ENCODE measurements at places on chromosomes 4 and X.
A peak's percentile ranks its signal among the peaks of the same experiment; 100 is the strongest.

DNA sequence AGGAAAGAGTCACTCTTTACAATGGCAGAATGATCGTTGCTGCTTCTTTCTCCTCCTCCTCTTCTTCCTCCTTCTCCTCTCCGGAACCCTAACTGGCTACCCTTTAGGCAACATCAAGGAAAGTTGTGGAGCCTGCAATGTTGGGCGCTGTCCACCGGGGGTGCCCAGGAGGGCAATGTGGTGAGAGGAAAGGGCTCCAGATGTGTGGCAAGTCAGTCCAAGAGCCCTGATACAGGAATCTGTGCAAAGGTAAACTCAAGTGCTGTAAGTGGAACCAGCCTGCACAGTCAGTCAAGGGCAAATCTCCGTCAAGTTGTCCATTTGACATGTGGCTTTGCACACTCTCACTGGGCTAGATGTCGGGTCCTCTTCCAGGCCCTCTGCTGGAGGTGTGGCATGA, 2.8 kb downstream of the RTL5 start:
- no peak for DNase-seq

- DNase-seq = no peak
Observed at GRCh38 chrX:72347366-72347765, 41.7 kb upstream of the CITED1 start.

GRCh38 chrX:76183289-76184049, 10.6 kb downstream of the PBDC1 start:
- peak; percentile 63 for DNase-seq

GRCh38 chrX:20267931-20268701, 1.4 kb upstream of the RPS6KA3 start:
- no peak for DNase-seq

DNA sequence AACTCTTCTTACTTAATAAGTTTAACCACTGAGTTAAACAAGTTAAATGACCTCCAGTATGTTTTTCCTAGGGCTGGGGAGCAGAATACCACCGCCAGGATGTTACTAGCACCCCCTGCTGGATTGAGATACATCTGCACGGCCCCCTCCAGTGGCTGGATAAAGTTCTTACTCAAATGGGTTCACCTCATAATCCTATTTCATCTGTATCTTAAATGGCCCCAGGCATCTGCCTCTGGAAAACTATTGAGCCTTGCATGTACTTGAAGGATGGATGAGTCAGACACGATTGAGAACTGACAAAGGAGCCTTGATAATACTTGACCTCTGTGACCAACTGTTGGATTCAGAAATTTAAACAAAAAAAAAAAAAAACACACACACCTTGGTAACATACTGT, 61.5 kb upstream of the MMAA start:
- DNase-seq = peak; percentile 75

GRCh38 chrX:103151799-103152198, 58.9 kb upstream of the NXF3 start:
- peak; percentile 61 for DNase-seq

- no peak for DNase-seq
Observed at GRCh38 chr4:150970685-150971151, 44.4 kb downstream of the LRBA start.

DNA sequence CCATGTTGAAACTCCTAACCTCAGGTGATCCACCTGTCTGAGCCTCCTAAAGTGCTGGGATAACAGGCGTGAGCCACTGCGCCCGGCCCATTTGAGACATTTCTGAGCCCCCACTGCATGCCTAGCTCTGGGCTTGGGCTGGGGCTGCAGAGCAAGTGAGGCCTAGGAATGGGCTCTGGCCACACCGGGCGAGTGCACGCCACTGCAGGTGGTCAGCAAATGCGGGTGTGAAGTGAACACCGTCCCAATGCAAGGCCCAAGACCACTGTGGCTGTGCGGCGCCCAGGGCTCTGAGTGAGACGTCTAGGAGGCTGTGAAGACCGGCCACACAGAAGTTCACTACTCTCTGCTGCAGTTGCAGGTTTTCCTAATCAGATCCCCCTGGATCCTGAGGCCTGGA, 9.5 kb downstream of the SH3TC1 start:
- DNase-seq = no peak

GRCh38 chrX:47807548-47807947, 29.2 kb upstream of the ZNF81 start:
- DNase-seq = no peak

GRCh38 chr4:107619066-107619465, 101.0 kb downstream of the PAPSS1 start:
- peak; percentile 11 for DNase-seq

- DNase-seq = no peak
Observed at GRCh38 chrX:106952988-106953387, 32.8 kb downstream of the CLDN2 start.

DNA sequence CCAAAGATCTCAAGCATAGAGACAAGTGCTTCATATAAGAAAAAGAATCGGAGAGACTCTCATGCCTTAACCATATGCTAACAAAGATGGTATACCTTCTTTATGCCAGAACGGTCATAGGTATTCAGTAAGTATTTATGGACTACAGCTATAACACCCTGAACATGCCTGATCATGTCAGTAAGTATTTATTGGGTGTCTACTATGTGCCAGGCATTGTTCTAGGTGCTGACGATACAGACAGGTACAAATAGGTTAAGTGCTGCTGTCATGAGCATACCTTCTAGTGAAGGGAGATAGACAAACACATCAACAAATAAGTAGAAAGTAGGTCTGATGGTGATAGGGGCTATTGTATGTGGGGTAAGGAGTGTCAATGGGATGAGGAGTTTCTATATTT, 9.5 kb upstream of the MID1 start:
- peak; percentile 50 for DNase-seq

DNA sequence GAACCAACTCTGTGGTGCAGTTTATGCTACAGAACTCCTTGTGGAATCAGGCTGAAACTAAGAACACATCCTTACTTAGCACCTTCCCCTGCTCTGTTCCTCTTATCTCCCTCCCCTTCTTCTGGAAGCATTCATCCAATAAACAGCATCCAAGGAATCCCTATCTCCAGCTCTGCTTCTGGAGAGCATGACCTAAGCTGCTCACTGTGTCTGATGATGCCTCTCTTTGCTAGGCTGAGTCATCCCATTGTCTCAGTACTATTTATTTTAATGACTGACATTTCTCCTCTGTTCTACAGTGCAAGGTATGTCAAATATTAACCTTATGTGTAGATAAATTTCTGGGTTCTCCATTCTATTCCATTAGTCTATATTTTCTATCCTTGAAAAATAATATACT, 71.2 kb downstream of the BEND2 start:
- no peak for DNase-seq

DNA sequence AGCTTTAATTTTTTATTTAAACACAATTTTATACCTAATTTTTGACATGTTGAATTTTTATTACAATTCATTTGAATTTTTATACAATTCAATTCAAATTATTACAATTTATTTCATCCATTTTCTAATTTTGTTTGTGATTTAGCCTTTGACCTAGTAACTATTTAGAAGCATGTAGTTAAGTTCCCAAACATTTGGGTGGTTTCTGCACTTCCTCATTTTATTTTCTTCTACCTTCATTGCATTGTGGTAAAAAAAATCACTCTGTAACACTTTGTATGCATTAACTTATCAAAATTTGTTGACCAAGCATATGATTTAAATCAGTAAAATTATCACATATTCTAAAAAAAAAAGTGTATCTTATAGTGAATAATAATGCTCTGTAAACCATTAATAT, 928.9 kb downstream of the ARAP2 start:
- DNase-seq = no peak

- DNase-seq = no peak
Observed at GRCh38 chr4:21192367-21192766, 492.1 kb downstream of the PACRGL start.

GRCh38 chr4:95472534-95472933, 76.2 kb downstream of the UNC5C start:
- DNase-seq = no peak

GRCh38 chr4:51960486-51960885, 59.7 kb downstream of the LRRC66 start:
- peak; percentile 53 for DNase-seq

DNA sequence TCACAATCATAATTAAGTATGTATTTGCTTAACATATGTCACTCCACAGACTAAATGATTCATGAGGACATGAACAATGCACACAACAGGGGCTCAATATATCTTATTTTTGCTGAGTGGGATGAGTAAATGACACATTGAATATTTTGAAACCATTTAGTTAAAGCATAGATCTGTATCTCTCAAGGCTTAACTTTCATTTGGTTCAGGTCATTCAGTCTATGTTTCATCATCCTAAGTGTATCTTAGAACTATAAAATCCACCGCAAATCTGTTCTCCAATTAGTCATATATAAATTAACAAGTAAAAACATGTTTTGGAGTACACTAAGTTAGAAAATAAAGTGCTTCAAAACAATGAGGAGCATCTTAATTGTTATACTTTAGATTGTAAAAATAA, 45.8 kb downstream of the AREG start:
- peak; percentile 88 for DNase-seq

GRCh38 chrX:40035726-40036125, 62.0 kb downstream of the BCOR start:
- DNase-seq = no peak

DNA sequence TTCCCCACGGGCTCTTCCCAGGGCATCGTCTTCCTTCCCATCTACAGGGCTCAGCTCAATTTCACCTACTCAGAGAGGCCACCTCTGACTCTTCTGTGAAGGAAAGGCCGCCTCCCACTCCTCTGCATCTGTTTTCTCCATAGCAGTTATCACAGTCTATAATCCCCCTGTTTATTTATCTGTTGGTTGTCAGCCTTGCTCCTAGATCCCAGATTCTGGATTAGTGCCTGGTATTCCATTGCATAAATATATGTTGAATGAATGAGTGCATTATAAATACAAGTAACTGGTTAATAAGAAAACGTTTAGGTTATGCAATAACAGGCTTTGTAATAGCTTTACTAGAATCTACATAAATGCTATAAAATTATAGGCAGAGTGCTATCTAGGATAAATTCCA, 52.9 kb downstream of the NSG1 start:
- DNase-seq = no peak

DNA sequence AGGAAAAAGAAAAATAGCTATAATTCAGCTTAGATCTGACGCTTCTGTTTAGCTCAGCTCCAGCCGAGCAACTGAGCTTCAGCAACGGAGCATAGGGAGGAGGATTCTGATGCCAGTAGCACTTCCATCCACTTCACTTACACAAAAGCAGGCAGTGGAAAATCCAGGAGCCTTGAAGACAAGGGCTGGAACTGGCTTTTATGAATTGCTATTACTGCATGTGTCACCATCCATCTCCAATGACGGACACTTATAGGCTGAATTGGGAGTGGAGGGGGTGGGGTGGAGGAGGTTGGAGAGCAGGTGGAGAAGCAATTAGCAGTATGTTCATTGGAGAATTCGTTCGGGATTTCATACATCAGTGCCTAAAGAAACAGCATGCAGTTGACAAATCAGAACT, 15.6 kb downstream of the ENOX2 start:
- DNase-seq = no peak

GRCh38 chr4:36027203-36027602, 217.1 kb downstream of the ARAP2 start:
- DNase-seq = no peak

- DNase-seq = no peak
Observed at GRCh38 chr4:177558995-177559394, 116.8 kb upstream of the AGA start.

DNA sequence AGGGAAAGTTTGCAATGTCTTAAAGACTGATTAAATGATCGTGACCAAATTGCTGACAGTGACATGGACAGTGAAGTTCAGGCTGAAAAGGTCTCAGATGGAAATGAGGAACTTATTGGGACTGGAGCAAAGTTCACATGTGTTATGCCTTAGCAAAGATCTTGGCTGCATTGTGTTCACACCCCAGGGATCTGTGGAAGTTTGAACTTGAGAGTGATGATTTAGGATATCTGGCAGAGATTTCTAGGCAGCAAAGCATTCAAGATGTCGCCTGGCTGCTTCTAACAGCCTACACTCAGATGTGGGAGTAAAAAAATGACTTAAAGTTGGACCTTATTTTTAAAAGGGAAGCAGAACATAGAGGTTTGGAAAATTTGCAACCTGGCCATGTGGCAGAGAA, 21.4 kb downstream of the SCARB2 start:
- no peak for DNase-seq

- no peak for DNase-seq
Observed at GRCh38 chrX:8851231-8851886, 50.2 kb upstream of the FAM9A start.

DNA sequence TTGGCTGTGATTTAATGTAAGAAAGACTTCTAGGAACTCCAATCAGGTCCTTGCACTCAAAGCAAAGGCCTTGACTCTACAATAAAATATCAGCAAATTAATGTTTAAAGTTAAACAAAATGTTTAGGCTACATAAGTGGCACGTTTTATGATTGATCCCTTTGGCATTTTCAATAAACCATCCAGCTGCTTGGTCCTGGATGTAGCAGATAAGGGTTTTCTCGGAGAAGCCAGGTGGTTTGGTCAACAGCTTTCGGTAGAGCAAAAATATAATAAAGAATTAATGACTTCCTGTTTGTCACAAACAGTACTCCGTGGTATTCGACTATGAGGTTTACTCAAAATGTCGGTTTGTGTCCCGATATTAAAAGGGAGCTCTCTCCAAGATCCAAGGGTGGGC, 95.8 kb downstream of the GEMIN8 start:
- no peak for DNase-seq

DNA sequence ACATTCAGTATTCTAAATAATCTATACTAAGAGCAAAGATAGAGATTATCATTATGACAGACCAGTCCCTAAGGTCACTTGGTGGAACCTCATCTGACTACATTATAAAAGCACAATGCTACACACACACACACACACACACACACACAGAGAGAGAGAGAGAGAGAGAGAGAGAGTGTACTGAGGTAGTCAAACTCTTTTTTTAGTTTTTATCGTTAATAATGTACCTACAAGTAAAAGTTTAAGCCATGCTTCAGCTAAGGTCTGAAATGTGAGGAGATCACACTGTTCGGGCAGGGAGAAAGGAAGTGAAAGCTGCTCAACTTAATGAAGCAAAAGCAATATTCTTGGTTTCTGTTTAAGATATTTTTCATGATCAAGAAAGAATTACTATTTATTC, 75.8 kb upstream of the CCDC160 start:
- no peak for DNase-seq

DNA sequence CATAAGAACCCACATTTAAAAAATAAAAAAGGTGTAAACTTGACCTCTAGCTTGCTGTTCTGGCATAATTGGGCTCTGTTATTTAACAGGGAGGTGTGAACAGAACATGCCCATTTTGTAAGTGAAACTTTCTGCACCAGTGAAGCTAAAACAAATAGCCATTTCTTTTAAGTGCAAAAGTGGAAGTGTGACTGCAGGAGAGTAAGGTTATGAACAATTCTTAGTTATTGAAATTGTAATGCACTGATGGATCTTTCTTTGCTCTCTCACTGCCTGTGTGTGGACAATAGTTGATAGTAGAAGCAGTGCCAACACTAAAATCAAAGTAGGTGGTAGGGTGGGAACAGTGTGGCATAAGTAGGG, 12.6 kb downstream of the P2RY10 start:
- no peak for DNase-seq

All from mammary epithelial cell (primary cell).